ENCODE measurements at places on chromosomes 3 and 15. TPM values are rescaled to one million over a fixed set of nuclear protein-coding genes. Genes with fewer than 3 reads are reported as not detected.

- DNase-seq, result no peak
These were observed 31.0 kb downstream of the MITF start for GRCh38 chr3:69770219-69770618.

DNA sequence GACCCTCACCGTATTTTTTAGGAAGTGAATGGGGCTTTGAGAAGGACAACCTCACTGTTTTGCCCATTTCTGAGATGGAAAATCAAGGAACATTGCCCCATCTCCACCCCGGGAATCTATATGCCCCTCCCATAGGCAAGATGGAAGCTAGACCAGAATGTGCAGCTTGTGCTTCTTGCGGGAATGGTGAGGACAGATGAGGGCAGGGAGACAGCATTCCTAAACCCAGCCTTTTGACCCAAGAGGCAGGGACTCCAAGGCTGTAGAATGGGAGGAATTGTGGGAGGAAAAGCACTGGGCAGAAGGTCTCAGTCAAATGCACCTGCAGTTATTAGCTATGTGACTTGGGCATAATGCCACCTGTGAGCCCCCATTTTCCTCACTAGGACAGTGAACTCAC, 66.9 kb downstream of the SMAD3 start:
- DNase-seq, result no peak

DNA sequence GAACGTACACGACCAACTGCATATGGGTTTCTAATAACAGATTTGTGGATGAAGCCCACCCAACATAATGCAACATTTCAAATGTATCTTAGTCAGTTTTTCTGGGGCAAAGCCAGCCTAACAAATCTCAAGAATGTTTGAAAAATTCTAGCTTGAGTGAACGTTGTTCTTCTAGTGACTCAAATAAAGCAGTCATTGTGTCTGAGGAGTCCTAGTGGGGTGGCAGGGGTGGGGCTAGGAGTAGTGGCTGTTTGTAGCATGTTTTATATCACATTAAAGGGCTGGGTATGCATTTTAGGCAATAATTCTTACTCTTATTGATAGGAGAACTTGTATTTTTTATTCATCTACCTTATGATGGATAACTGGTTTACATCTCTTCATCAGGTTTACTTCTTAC, 6.0 kb downstream of the B3GNT5 start:
- no peak for DNase-seq

The GPR62 gene
- 0.55 TPM for total RNA-seq

DNA sequence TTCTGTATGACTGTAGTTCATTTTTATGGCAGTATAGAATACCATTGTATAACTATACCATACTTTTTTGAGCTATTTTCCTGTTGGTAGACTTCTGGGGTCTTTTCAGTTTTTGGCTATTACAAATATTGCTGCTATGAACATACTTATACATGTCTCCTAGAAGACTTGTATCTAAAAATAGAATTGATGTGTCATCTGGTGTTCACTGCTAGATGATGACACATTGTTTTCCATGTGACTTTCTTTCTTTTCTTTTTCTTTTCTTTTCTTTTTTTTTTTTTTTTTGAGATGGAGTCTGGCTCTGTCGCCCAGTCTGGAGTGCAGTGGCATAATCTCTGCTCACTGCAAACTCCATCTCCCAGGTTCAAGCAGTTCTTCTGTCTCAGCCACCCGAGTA, 69.8 kb downstream of the SH3GL3 start:
- DNase-seq, result no peak

Data from mucosa of gallbladder (tissue), 1 donor.